ENCODE measurements at places on chromosomes 5 and 9. TPM values are rescaled to one million over a fixed set of nuclear protein-coding genes. Genes with fewer than 3 reads are reported as not detected.

DNA sequence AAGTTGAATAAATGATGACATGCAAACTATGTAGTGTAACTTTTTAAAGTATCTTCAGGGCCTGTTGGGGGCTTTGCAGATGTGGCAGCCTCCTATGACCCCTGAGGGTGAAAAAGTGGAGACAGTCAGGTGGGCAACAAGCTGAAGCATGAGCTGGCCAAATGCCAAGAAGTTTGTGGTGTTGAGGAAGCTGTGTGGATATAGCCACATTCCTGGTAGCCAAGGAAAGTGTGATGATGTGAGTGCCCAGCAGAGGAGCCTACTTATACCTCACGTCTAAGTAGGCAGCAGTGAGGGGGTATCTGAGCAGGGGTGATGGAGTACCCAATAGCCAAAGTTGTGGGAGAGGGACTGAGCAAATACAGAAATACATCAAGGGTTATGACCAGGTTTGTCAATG lies 621.2 kb upstream of the CDH6 start:
- no peak for DNase-seq

DNA sequence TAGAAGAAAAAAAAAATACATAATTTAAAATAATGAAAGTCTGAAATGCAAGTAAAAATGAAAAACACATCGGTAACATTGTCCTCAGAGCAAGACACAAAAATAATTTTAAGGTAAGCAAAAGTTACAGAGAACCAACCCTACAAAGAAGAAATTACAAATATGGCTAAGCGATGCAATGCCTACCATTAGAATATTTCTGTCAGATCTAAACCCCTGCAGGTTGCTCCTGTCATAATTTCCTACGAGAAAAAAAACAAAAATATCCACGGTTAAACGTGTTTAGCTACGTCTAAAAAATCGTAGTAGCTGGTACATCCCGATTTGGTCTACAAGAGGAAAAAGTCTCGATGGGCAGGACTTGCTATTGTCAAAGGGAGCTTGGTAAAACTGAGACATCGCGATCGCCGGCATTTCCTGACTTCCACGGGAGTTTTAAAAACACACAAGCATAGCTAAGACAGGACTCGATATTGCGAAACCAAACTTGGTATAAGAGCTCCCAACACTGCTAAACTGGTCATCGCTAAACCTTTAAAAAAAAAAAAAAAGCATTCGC lies 1.1 kb upstream of the ANXA2R start:
- DNase-seq: no peak

DNA sequence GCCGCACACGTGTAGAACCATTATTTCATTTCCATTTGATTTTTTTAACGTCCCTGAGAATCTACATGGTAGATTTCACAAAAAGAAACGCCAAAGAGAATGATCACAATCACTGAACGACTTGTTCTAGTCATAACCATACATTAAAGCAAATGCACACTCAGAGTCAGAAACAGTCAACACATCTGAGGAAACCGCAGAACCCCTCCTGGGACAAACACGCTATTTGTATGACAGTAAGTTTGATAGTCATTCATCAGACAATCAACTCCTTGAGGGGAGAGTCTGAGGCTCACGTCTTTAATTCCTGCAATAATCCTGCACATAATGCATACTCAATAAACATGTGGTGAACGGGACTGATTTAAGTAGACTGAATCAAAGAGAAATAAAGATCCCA lies 129.2 kb downstream of the MED27 start:
- DNase-seq: no peak

- DNase-seq: no peak
Measured at GRCh38 chr5:39073767-39074016, 507 bp downstream of the RICTOR start.

- no peak for DNase-seq
Measured at GRCh38 chr5:53426878-53427277, 53.6 kb upstream of the FST start.

DNA sequence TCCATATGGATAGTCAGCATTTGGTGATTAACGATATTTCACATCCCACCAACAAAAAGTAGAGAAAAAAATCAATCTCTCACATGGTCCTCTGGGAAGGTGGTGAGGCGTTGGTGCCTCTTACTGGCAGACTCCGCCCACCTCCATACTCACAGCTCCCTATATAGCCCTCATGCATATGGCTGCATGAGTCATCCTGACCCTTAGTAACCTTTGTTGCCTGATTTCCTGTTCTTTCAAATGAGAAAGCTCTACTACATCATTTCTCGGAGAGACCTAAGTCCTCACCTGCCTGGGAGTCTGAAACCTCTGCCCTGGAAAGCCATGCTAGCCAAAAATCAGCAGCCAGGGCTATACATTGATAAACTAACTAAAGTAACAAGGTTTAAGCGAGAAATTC lies 33.3 kb upstream of the ABCA1 start:
- DNase-seq: peak; percentile 33

DNA sequence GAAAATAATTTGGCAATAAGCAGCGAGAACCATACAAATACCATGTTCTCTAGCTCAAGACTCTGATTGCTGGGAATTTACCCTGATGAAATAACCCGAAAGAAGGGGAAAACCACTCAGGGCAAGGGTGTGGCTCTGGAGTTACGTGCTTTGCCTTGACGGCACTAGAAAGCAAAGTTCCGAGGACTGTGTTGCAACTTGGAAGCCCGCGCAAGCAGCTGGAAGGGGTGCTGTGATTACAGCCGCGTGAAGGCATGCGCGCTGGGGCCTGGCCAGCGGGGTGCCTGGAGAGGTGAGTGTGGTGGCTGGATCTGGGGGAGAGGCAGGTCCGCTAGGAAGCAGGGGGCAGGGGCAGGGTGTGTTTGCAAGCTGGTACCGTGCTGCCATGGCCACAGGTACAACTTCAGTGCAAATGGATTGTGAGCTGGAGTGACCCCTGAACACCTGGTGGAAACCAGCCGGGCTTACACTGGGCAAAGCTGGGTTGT lies 52.6 kb upstream of the CNOT6 start:
- no peak for DNase-seq

DNA sequence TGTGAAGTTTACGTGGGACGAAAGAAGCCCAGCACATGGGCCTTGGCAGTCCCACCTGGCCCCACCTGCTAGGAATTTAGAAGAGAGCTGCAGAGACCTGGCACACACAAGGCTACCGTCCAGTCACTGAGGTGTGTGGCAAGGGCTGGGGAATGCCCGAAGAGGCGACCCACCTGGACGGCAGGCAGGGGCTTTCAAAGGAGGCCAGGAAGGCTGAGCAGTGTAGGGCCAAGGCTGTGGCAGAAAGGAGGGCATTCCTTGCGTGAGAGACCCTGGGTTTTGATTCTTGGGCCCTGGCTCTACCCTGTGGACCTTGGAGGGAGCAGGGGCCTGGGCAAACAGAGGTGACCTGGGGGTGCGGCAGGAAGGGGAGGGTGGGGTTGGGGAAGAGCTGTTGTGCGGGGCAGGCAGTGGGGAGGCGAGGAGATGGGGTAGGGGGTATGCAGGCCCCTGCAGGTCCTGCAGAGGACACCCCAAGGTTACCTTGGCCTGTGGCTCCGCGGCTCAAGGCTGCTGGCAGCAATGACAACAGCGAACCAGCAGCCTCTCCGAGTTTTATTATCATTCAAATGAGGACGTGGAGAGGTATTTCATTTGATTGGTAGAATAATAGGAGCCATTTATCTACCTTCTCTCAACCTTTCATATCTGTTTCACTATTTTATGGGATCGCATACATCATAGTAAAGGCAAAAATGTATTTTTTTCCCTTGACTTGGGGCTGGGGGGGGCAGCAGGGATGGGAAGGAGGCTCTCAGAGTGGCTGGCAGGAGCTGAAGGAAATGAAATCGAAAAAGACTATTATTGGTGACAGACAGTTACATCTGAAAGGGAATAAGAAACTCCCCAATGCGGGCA lies 24.8 kb downstream of the TSPAN17 start:
- DNase-seq: no peak

GRCh38 chr5:1343931-1344901 lies 683 bp downstream of the CLPTM1L start:
- no peak for DNase-seq

PALM2AKAP2 gene
- 0.44 TPM for total RNA-seq

C9orf78 gene
- total RNA-seq: 33.6 TPM

EIF4E1B gene
- not detected for total RNA-seq
